ENCODE measurements at places on chromosomes 12 and 14.

GRCh38 chr14:96741151-96741977, 55.8 kb upstream of the VRK1 start:
- DNase-seq, result peak; percentile 41

DNA sequence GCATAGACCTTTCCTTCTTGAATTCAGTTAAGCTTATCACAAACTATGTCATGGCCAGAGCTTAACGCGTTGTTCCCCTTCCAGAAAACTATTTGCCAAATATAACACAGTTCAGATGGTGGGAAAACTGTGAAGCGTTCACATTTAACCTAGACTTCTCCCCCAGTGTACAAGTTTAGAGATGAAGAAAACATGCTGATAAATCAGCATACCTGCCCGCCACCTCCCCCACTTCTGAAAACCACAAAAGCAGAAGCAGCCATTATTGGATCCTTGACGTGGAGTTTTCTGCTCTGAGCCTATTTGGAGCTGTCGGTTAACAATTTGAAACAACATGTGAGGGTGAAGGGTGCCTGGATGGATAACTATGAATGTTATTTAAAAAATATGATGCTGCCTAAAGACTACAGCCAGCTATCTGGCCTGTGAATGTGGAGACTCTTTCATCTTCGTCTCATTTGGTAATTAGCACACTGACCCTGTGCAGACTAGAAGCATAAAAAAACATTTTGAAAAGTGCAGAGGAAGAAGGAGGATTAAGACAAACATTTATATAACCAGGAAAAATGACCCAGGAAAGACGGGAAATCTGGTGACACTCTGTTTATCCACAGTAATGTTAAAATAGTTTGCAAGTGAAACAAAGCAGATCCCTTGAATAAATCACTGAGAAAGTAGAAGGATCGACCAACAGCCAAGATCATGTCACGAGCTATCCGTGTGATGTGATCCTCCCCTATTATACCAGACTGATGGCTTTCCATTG, 408.2 kb downstream of the AEBP2 start:
- DNase-seq, result no peak

- peak; percentile 12 for DNase-seq
Measured at GRCh38 chr12:116353958-116354357, 76.5 kb upstream of the MED13L start.

DNA sequence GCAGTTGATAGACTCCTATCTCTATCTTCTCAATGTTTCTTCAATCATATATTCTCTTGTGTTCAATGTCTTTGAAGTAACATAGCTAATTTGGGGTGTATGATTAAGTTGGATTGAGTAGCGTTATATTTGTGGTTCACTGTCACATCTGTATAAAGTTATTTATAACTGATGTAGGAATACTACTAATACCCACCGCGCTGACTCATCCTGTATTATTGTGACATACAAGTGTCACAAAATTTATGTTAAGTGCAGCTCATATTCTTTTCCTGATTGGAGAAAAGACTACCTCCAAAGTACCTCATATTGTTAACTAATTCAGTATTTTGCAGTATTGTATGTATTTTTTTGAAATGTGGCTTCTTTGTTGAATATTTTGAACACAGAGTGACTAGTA, 940.8 kb downstream of the SLC6A15 start:
- no peak for DNase-seq

DNA sequence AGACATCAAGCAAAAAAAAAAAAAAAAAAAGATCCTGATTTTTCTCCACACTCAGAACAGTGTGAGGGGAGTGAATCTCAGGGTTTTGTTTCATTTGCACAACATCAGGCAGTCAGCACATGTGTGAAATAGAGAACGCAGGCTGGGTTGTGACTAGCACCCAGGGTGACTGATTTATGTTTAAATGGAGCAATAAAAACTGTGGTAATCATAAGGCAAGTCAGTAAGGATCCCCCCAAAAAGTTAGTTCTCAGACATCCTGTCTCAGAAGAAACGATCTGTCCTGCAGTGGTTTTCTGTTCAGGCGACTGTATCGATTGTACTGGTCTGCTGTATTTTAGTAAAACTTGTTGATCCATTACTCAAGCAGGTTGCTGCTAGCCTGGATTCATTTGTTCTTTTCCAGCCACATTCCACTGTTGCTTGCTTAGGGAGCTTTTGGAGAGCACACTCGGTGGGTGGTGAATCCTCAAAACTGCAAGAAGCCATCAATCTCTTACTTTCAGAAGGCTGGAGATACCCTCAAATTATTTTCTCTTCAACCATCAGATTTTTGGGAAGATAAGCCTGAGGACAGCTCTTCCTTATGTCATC, 107.1 kb downstream of the DACT1 start:
- DNase-seq, result no peak

GRCh38 chr12:64088431-64089349, 133.4 kb downstream of the KICS2 start:
- DNase-seq, result peak; percentile 87

All from mucosa of gallbladder (tissue), 1 donor.